Osteoblast (primary cell): ENCODE measurements at places on chromosomes 4 and X.

- DNase-seq, result no peak
Observed at GRCh38 chr4:139740121-139740520, 74.5 kb downstream of the MGST2 start.

DNA sequence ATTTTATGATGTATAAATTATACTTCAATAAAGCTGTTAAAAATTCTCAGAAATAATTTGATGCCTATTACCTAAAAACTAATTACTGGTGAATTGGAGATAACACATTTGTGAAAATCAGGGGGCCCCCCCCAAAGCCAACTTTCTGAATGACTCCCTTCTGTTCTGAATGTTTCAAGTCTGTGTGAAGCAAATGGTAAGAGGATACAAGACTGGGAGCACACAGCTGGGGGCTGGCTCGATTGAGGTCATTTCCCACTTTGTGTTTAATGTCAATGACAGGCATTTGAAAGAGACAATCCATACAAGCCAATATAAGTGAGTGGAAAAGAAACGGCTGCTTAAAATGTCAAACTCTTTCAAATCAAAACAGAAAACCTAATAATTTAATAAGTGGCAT, 155.8 kb downstream of the SH2D1A start:
- DNase-seq, result no peak

DNA sequence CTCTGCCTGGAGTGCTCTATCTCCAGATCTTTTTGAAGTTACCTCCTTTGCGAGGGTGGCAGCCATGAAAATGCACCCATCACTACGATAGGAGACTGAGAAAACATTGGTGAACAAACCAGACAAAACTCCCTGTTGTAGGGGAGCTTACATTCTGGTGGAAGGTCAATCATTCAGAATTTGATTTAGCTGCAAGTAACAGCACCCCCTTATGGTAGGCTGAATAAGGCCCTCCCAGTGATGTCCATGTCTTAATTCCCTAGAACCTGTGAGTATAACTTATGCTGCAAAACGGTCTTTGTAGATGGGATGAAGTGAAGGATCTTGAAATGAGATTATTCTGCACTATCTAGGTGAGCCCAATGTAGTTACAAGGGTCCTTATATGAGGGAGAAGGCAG, 5.6 kb upstream of the TEC start:
- DNase-seq, result peak; percentile 84

DNA sequence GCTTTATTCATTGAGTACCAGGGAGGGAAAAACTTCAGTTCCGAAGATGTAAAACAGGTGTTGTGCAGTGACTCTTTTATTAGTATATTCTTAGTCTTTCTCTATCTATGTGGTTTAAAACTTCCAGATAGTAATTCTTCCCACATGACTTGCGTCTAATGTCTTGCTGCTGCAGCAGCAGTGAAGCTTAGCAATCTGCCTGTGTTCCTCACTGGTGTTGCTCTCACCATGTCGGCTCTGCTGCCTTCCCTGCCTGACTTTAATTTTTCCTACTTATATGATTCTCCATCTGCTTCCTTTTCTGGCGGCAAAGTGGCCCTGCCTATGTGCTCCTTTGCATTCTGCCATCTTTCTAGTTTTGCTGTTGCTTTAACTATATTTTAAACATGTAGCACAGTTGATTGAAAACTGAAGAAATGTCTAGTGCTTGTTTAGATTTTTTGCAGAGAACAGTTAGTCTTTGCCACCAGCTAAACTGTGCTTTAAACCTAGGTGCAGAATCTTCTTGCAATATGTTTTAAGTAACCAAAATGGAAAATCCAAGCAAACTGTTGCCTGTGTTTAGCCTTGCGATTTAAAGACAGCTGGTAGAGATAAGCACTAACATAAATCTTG, 1934.2 kb upstream of the IGFBP7 start:
- DNase-seq, result no peak

DNA sequence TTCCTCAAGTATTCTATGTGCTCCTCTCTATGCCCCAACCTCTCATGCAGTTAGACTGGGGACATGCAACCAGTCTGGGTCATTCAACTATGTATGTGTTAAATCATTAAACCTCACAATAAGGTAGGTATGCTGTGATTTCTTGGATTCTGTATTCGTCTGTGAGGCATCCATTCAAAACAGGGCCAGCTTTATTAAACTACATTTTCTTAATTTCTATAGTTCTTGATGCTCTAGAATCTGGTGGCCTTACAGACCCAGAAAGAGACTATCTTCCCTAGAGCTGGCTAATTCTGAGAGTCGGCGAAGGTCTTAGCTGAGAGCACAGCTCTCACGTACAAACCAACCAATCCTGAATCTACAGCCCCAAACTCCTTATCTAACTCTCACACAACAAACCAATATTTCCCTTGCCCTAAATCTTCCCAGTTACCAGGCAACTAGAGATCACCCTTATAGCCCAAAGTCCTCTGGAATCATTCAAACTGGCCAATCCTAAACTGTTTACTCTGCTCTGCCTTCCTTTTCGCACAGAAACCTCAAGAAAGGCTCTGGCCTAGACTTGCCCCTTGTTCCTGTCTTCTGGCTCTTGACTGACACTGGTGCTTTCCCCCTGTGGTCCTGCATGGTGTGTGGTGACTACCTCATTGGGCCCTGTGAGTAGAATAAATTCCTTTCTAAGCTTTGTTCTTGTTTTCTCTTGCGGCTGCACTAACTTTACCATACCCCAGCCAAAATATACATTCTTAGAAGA, 203.5 kb upstream of the TET2 start:
- no peak for DNase-seq

GRCh38 chr4:38980903-38981676, 51.1 kb downstream of the TMEM156 start:
- DNase-seq, result no peak

GRCh38 chr4:3213661-3214250, 35.2 kb upstream of the MSANTD1 start:
- DNase-seq, result no peak

GRCh38 chrX:141958675-141959074, 55.0 kb downstream of the MAGEC1 start:
- no peak for DNase-seq

DNA sequence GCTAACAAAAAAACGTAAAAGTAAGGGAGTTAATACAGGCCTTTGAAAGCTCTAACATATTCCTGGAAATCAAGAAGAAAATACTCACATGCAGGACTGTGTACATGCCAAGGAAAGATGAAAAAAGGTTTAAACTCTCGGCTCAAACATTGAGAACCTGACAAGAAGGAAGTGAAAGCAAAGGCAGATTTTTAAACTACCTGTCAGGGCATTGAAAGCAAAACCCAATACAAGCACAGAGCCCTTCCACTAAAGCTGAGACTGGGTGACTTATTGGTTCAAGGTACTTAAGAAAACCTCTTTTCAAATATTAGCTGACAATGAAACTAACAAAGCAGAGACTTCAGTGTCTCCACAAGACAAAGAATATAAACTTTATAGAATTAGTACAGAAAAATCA, 313.0 kb upstream of the GRID2 start:
- no peak for DNase-seq

GRCh38 chrX:7071390-7071789, 76.1 kb upstream of the STS start:
- no peak for DNase-seq

DNA sequence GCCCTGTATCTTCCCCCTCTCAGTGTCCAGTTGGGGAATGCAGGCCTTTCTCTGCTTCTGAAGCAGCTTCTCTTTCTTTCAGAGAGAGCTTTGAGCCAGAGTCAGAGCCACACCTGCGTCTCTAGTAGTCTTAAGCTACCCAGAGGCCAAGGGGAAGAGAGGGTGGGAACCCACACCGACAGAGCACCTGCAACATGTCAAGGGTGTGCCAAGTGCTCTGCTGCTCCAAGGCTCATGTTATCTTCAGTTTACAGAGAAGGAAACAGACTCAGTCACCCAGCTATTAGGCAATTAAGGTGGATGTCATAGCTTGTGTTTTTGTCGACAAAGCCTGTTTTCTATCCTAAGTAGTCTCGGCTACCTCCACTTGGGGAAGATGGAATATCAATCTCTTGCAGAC, 22.7 kb upstream of the RNF212 start:
- no peak for DNase-seq

GRCh38 chr4:158793021-158793420, 24.2 kb downstream of the FNIP2 start:
- no peak for DNase-seq

GRCh38 chr4:185276036-185276435, 66.6 kb downstream of the SNX25 start:
- DNase-seq, result peak; percentile 60

GRCh38 chr4:175947117-175947722, 118.4 kb upstream of the WDR17 start:
- no peak for DNase-seq

DNA sequence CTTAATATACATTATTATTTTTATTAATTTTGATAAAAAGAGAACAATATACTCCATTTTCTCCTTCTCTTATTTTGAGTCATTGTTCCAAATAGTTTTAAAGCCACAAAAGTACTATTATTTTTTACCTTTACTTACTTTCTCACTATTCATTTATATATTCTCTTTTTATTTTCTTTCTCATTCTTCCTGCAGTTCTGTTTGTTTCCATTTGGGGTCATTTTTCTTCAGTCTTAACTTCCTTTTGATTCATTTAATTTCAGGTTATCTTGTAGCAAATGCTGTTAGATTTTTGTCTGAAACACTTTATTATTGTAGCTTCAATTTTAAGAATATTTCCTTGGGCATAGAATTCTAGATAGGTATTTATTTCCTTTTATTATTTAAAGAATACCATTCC, 438.6 kb upstream of the EPHA5 start:
- DNase-seq, result peak; percentile 42

DNA sequence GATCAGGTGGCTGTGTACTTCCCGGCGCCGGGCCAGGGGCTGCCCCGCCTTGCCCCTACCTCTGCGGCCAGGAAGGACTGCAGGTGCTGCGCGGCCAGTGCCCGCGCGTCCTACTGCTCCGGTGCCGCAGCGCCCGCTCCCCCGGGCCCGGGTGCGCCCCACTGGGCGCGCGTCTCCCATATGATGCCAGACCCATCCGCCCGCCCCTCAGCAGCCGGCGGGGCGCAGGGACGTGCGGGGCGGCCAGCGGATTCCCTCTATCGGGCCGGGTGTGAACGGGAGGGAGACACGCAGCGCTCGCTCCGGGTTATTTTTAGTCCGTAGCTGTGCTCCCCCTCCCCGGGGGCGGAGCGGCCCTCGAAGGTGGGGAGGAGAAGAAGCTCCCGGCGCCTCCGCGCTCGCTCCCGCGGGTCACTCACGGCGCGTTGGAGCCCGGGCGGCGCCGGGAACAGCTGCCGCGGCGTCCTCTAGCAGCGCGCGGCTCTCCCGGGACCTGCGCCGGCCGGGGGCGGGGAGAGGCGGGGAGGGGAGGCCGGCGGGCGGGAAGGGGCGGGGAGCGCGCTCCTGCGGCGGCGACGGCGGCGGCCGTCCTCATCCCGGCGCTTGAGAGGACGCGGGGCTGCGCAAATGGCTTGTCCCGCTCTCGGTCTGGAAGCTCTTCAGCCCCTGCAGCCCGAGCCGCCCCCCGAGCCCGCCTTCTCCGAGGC, 103.6 kb downstream of the UCHL1 start:
- DNase-seq, result peak; percentile 84

- DNase-seq, result no peak
Observed at GRCh38 chr4:38128478-38129459, 168.6 kb downstream of the PTTG2 start.

DNA sequence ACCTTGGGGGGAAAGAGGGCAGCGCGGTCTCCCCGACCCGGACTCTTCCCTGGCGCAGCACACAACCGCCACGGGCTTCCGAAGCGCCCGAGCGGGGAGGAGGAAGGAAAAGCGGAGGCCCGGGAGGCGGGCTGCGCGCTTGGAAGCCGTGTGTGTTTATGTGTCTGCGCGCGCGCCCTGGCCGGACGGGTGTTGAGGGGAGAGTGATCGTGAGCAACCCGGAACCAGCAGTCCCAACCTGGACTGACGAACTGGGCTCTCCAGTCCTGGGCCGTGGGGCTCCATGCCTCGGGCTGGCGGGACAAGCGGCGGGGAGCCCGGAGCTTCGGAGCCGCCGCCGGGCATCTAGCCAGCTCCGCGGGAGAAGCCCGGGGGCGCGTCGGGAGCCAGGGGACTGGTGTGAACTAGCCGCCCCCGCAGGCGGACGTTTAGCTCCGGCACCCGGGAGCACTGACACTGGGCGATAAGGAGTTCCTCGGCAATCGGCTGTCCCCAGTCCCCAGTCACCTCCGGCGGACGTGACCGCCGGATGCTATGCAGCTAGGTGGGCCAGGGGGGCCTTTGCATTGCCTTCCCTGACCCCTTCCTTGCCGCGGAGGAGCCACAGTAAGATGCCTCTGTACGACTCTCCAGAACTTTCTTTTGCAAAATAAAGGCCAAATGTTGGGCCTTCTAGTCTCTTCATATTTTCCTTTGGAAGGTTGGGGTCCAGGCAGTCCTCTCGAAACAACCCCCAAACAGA, 74.8 kb upstream of the BCOR start:
- peak; percentile 94 for DNase-seq

DNA sequence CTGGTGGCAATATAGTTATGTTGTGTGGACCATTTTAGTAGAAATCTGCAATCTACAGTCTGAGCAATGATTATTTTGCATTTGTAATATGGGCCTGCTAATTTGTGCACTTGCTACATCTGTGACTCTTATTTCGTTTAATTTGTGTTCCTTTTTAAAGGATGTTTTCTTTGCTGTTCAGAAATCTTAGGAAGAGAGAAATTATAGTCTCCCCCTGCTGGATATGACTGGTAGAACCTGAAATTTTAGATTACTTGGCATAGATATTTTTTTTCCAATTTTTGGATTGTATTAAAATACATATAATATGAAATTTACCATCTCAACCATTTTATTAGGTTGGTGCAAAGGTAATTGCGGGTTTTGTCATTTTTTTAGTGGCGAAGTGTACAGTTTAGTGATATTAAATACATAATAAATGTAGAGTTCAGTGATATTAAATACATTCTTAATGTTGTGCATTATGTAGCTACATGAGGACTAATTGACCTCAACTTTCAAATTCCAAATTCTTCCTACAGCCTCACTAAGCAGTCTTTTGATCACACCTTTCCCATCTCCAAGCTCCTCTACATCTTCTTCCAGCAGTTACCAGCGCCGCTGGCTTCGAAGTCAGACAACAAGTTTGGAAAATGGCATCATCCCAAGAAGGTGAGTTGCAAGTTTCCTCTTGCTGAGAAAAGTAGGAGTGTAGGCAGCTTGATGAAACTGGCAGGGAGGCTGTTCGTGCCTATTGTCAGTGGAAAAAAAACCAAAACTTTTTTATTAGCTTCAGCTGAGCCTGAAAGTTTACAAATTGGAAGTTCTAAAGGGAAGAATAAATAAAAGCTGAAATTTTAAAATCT, 82.2 kb downstream of the FNIP2 start:
- DNase-seq, result no peak

DNA sequence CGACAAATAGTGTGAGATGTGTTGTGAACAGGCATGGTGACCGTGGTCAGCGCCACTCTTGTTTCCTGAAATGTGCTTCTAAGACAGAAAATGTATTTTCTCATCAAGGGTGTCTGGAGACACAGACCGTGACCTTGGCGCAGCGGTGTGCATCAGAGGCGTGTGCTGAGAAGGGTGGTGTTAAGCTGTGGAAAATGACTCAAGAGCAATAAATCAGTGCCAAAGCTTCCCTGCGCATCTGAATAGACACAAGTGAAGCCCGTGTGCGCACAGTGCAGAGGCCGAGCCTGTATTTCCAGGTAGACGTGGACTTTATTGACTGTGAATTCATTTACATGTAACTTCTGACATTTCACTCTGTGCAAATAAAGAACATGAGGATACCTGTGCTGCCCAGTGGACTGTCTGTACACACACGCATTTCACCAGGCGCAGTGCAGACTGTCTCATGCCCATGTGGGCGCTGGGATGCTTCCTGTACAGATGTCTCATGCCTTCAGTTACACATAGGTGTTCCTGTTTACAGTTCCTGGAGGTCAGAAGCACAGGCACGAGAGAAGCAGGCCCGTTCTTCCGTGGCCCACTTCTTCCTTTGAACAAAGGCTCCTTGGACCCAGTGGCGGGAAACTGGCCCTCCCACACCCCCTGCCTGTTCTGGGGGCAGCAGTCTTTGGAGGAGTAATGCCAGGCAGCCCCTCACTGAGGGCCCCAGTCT, 31.9 kb downstream of the NSG1 start:
- no peak for DNase-seq
